AG04450 (cell line): ENCODE measurements at places on chromosomes 2 and 18. TPM values are rescaled to one million over a fixed set of nuclear protein-coding genes. Genes with fewer than 3 reads are reported as not detected.

GRCh38 chr2:101041413-101041812 is 39.3 kb downstream of the RPL31 start:
- no peak for DNase-seq

DNA sequence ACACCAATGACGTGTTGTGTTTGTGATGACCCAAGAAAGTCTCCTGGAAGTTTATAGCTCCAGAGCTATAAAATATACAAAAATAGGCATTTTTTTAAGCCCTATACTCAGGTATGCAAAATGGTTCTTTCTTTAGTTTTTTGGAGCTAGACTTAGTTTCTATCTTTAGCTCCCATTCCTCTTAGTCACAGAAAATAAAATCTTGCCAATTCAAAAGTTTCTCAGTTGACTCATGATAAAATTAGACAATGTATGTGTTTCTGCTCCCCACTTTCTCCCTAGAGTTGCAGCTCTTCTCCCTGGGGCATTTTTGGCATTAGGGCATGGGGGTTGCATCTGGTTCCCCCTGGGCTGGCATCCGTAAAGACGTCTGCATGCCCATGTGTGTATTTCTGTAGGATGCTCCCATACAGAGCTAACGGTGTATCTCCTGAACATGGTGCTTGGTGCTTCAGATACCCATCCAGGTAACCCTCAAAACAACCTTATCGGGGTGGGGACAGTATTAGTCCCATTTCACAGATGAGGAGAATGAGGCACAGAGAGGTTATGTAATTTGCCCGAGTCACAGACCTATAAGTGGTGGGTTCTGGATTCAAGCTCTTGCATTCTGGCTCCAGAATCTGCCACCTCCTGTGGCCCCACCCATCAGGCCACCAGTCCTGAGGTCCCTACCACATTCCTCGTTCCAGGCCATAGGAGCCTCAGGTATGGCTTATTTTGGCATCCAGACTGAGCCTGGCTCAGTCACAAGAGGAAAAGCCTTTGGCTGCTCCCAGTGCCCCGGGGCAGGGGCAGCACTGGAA is 43.1 kb upstream of the ASAP2 start:
- no peak for DNase-seq

Gene LINC00305
- polyA plus RNA-seq = not detected in 2 replicates

DNA sequence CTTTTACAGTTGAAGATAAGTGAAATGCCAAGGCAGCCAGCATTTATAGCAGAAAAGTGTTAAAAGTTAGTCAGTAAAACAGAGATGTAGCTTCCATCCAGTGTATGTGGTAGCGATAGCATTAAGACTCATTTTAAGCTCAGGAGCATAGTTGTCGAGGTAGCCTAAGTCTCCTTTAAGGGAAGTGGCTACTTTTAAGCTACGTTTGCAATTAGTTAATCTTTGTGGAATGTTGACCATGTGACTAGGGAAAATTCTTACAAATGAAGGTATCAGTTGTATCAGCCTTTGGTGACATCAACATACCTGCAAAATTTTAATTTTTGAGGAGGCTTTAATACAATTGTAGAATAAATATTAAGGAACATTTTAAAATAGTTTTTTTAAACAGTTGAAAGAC is 61.9 kb downstream of the LHCGR start:
- no peak for DNase-seq

- DNase-seq = peak; percentile 45
Measured at GRCh38 chr2:74379851-74380789, at the start of gene DCTN1. TSS of gene DCTN1 (minus strand) at chr2:74380311. CDS start at chr2:74380037, 274 bp downstream.
